ENCODE measurements at places on chromosomes 12 and 14. TPM values are rescaled to one million over a fixed set of nuclear protein-coding genes. Genes with fewer than 3 reads are reported as not detected.

Gene OTX2
- not detected for total RNA-seq

Gene BORCS5
- 10.2 TPM for total RNA-seq

Gene ISM2
- 0.33 TPM for total RNA-seq

Gene EGLN3
- total RNA-seq, result 4.4 TPM

Gene DIO2
- 6.5 TPM for total RNA-seq

Gene EPYC
- not detected for total RNA-seq

Gene HOTAIR
- total RNA-seq, result 0.09 TPM

Gene GLI1
- 9.3 TPM for total RNA-seq
